GM04503 (cell line): ENCODE measurements at places on chromosomes 1 and 21.

DNA sequence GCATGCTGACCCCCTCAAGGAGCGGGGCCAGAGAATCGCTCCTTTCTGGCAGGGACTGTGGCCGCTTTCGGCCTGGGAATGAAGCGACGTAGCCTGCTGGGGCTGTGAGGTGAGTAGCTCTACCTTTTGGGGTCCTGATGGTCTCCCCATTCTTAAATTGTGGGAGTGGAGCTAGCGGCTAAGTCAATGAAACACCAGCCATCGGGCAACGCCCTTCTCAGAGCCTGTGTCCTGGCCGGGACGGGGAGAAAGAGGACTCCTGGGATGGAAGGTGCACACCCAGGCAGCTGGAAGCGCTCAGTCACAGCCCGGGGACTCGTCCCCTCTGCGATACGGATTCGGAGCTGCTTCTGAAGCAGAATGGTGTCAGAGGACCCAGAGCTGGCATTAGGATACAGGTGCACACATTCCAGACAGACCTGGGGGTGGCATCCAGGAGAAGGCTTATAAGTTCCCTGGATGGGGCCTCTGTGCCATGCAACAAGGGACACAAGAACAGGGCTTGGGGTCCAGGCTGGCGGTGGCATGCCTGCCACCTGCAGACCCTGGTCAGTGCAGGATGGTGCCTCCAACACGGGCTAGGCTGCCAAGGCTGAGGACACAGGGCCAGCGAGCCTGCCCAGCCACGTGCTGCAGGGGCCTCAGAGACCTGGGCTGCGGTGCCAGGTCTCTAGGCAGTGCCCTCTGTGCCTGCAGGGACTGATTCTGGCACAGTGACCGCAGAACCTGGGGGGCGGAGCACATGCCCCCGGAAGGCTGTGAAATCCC, 945 bp upstream of the WNT9A start:
- DNase-seq: no peak

DNA sequence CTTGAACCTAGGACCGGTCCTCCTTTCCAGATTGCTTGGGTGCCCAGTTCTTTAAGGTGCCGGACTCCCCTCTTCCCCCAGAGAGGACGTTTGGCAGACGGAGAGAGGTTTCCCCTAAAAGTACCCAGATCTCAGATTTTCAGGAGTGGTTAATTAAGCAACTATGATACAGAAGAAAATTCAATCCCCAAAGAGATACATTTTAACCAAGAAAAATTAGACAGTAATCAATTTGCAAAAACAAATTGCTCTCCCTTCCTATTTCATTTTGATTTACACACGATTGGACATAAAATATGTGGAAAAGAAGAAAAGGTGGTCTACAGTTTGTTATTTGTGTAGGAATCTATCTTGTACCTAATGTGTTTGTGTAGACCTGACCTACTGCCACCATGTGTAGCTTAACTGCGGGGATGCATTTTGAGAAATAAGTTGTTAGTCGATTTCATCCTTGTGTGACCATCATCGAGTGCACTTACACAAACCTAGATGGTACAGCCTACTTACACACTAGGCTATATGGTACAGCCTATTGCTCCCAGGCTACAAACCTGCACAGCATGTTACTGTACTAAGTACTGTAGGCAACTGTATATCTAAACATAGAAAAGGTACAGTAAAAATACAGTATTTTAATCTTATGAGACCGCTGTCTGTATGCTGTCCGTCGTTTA, 755 bp downstream of the RPAP2 start:
- DNase-seq: no peak

GRCh38 chr1:112935461-112936111, 20.4 kb downstream of the SLC16A1 start:
- DNase-seq: peak; percentile 29

DNA sequence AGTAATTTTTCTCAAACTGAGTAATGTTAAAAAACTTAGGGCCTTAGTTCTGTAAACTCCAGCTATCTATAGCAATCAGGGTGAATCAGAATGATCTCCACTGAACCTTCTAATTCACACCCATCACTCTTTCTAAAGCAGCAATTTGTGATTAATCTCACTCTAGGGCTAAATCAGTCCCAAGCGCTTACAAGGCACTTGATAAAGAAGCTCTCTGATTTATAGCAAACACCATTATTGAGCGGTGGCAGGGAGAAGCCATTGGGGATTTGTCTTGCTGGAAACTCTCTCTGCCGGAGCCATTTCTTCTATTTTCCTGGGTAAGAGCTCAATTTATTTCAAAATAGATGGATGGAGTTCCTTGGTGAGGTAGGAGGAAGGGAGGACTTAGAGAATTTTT, 77.0 kb downstream of the OMA1 start:
- no peak for DNase-seq

GRCh38 chr1:48160486-48161132, 61.9 kb upstream of the SLC5A9 start:
- no peak for DNase-seq

GRCh38 chr1:71043065-71043464, 4.6 kb downstream of the PTGER3 start:
- DNase-seq: no peak

DNA sequence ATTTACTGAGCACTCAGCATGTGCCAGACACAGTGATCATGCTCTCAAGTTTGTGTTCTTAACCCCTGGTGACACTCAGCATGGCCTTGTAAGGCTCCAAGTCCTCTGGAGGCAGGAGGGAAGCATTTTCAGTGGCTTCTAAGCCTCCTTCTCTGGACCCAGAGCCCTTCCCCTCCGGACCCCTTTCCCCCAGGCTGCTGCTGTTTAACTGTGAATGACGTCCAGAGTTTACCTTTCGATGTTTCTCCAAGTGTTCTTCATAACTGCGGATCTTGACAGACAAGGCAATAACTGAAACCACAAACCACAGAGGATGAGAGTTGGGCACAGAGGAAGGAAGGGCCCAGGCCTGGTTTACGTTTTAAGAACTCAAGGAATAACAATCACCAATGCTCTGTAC, 6.5 kb downstream of the MRPS15 start:
- no peak for DNase-seq

- no peak for DNase-seq
Measured at GRCh38 chr1:171484760-171485374, 463 bp upstream of the PRRC2C start.

DNA sequence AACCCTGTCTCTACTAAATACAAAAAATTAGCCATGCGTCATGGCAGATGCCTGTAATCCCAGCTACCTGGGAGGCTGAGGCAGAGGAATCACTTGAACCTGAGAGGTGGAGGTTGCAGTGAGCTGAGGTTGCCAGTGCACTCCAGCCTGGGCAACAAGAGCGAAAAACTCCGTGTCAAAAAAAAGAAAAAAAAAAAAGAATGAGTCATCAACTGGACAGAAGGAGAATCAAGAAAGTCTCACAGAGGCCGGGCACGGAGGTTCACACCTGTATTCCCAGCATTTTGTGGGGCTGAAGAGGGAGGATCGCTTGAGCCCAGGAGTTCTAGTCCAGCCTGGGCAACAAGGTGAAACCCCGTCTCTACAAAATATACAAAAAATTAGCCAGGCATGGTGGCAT, 45.5 kb upstream of the CDC42BPA start:
- DNase-seq: no peak

DNA sequence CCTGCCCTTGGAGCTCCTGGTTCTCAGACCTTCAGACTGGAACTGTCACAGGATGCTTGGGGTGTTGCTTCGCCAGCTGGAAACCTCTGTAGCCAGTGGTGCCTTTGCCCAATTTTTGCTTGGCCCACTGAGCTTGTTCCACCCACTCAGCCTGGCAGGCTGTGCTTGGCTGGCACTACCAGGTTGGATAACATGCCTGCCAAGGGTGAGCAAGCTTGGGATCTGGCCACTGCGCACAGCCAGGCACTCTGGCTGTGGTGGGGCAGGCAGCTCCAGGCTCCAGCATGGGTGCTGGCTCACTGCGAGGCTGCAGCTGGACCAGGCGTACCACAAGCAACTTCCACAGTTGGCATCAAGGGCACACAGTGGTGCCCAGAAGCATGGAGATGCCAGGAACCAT, 967.8 kb upstream of the NCAM2 start:
- DNase-seq: no peak

GRCh38 chr1:40575336-40575735, 43.9 kb downstream of the ZNF684 start:
- no peak for DNase-seq

- no peak for DNase-seq
Measured at GRCh38 chr1:172851077-172851476, 192.2 kb downstream of the FASLG start.

GRCh38 chr1:158998037-158998780, 11.5 kb upstream of the IFI16 start:
- DNase-seq: no peak

DNA sequence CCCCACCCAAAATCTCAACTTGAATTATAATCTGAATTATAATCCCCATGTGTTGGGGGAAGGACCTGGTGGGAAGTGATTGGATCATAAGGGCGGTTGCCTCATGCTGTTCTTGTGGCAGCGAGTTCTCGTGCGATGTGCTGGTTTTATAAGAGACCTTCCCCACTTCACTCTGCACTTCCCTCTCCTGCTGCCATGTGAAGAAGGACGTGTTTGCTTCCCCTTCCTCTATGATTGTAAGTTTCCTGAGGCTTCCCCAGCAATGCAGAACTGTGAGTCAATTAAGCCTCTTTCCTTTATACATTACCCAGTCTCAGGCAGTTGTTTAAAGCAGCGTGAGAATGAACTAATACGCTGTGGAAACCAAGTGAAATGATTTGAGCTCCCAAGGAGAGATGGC, 48.0 kb upstream of the SOD1 start:
- no peak for DNase-seq

- no peak for DNase-seq
Measured at GRCh38 chr1:153231363-153231762, 14.0 kb downstream of the PRR9 start.

DNA sequence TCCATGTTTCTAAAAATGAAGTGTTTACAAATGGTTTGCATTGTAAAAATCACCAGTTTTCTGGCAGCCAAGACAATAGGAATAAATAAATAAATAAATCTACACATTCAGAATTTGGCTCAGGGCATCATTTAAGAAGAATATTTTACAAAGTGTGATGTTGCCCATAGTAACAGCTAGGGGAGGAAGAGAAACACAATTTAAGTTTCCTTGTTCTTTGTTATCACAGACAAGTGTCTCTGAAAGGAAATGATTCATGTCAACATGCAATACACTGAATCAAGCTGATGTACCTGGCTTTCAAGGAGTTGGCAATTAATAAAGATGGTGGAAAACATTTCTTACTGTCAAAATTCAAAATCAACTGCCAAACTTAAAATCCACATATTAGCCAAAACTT, 74.7 kb downstream of the LHX8 start:
- DNase-seq: no peak

- peak; percentile 61 for DNase-seq
Measured at GRCh38 chr21:34336756-34337391, 26.9 kb upstream of the KCNE2 start.

- no peak for DNase-seq
Measured at GRCh38 chr1:98398649-98399048, 262.9 kb upstream of the SNX7 start.

DNA sequence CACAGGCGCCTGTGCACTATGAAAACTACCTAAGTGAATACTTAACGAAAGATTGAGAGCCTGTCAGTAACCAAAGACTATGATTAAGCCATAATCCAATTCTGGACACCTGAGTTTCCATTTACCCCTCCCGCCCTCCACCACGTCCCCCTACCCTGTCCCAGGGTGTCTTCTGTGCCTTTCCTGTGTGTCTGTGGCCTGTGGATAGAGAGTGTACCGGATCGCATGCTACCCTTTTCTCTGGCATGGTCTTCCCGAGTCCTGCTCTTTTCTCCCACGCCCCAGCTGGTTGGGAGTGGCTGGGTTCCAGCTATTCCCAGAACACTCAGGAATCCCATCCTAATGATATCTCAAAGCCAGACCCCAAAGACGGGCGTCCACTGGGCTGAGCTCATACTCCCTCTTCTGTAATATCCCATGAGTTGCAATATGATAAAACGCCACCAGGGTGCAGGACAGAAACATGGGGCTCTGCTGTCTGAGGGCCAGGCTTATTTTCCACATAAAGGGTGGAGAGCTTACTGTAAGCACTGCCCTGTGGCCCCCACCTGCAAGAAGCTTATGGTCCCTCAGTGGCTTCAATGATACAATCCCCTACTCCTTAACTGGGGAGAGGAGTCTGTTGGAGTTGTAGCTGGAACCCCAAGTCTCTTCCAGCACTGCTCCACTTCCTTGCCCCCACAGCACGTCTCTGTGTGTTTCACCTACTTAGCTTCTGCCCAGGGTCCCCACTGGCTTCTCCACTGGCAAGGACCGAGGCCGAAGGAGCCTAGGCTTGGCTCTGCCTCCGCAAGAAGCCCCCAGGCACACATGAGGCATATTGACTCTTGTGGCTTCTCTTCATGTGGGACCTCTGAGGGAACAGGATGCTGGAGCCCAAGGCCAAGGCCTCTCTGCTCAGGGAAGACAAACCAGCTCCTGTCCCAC, 17.6 kb upstream of the ALX3 start:
- DNase-seq: no peak

DNA sequence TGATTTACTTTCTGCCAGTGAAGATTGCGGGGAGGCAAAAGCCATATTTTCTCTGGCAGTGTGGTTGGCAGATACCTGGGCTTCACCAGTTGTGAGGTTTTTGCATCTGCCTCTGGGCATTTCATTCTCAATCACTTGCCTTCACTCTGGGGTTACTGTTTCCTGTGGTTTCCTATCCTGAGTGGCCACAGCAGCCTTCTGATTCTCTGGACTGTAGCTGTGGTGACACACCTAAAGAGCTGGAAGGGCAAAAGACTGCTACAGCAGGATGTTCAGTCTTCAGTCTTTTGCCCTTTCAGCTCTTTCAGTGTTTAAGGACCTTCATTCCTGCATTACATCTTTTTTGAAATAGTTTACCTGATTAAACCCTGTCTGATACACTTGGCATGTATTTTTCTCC, 50.5 kb upstream of the GPR52 start:
- DNase-seq: no peak

GRCh38 chr1:19100028-19100427, 110.0 kb downstream of the UBR4 start:
- DNase-seq: no peak

DNA sequence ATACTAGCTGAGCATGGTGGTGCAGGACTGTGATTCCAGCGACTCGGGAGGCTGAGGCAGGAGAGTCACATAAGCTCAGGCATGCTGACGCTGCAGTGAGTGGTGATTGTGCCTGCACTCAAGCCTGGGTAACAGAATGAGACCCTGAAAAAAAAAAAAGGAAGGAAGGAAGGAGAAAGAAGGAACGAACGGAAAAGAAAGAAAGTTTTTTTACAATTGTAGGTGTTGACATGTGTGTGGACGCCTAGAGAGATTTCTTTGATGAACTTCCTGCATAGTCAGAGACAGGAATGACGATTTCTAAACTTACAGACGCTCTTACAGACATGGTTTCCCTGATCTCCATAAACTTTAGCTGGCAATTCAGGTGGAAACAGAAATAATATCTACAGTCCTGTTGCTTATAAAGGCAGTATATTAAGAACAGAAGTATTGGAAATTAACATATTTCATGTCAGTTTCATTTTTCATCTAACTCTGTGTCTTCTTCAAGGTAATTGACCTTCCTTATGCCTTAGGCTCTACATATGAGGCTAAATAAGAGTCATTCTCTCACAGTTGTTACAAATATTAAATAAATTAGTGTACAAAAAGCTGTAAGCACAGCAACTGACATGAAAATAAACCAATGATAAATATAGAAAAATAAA, 4.1 kb downstream of the SAMSN1 start:
- no peak for DNase-seq
